ENCODE measurements at places on chromosomes 16 and 17.

DNA sequence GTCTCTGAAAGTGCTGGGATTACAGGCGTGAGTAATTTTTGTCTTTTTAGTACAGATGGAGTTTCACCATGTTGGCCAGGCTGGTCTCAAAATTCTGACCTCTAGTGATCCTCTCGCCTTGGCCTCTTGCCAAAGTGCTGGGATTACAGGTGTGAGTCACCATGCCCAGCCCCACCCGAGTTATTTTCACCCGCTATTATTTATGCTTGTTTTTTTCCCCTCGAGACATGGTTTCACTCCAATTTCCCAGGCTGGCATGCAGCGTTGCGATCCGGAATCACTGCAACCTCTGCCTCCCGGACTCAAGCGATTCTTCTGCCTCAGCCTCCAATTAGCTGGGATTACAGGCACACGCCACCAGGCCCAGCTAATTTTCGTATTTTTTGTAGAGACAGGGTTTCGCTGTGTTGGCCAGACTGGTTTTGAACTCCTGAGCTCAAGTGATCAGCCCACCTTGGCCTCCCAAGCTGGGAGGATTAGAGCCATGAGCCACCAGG is 9.2 kb downstream of the RPL23 start:
- DNase-seq: no peak

GRCh38 chr17:65185668-65186382 is 48.7 kb downstream of the RGS9 start:
- no peak for DNase-seq

- DNase-seq: no peak
Observed at GRCh38 chr17:74126179-74126900, 77.1 kb upstream of the RPL38 start.

GRCh38 chr16:48101069-48101674 is 54.6 kb downstream of the ABCC12 start:
- DNase-seq: no peak

- no peak for DNase-seq
Observed at GRCh38 chr16:80666378-80667250, 125.8 kb downstream of the DYNLRB2 start.

- no peak for DNase-seq
Observed at GRCh38 chr17:61129267-61130254, 270.1 kb upstream of the TBX2 start.

- peak; percentile 88 for DNase-seq
Observed at GRCh38 chr16:29900102-29900887, at the start of gene ASPHD1. Gene ASPHD1, plus strand, starts transcription at chr16:29900488. Its CDS starts 484 bp downstream, at chr16:29900972.

- DNase-seq: no peak
Observed at GRCh38 chr17:34820248-34820801, 140.9 kb downstream of the CCT6B start.

All from germinal center (tissue), 1 donor.